ENCODE measurements at places on chromosomes 7 and 10. TPM values are rescaled to one million over a fixed set of nuclear protein-coding genes. Genes with fewer than 3 reads are reported as not detected.

Gene INMT
- total RNA-seq = 1.4 TPM

Gene SSC4D
- 0.71 TPM for total RNA-seq

Gene CPA2
- not detected for total RNA-seq

Gene KLF14
- total RNA-seq = not detected

Gene PDCD4
- 40.0 TPM for total RNA-seq

Gene AKR1C8
- not detected for total RNA-seq

Gene LRWD1
- total RNA-seq = 58.7 TPM

Gene FXYD4
- total RNA-seq = not detected

Gene TCF7L2
- 2.9 TPM for total RNA-seq

DNA sequence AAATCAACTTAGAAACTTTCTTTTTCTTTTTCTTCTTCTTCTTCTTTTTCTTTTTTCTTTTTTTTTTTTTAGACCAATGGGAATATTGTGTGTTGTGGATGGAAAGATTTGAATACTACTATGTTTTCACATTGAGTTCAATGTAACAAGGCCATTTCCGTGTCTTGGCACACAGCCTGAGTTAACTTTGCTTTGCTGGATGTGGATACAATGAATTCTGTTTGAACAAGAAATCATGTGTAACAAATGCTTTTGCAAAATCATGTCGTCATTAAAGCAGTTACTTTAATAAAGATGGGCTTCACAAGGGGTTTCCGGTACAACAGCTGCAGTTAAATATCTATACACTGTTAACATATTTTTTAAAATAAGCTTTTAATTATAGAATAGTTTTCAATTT lies 13.5 kb upstream of the ENTPD1 start:
- DNase-seq = no peak

DNA sequence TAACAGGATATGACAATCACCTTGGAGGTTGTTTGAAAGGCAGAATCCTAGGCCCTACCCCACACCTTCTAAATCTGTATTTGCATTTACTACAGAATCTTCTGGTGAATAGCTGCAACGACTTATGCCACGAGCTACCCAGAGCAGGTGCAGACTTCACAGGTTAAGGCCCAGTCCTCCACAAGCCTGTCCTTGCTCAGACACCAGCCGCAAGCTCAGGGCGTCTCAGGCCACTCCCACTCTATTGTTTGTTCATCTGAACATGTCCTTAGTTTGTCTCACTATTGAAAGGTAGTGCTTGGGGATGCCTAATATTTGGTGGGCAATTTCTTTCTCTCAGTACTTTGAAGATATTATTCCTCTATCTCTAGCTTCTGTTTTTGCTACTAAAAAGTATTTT lies 18.9 kb upstream of the RBM33 start:
- no peak for DNase-seq

- DNase-seq = no peak
These were observed 106.6 kb upstream of the NUPR2 start for GRCh38 chr7:56222866-56223265.

DNA sequence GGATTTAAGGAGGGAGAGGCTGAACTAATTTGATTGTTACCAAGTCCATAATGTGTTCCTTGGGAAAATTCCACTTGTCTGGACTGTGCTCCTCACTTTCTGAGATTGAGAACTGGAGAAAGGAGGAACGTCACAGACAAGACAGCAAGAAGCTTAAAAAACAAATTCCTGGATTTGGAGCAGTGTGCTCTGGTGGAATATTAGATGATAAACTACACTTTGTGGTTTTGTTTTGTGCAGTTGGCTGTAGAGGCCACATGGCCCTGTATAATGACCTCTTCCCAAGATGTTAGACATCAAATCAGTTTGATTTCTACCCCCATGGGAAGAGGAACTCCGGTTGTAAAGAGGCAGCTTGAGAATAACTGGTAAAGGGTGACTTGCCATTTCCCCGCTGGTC lies 421.3 kb upstream of the GALNT17 start:
- DNase-seq = peak; percentile 57

- DNase-seq = peak; percentile 14
These were observed at the start of gene PCLO for GRCh38 chr7:83162402-83163256. TSS of gene PCLO (minus strand) at chr7:83162884. CDS start at chr7:83162592, 292 bp downstream.

GRCh38 chr7:10934292-10934691 lies 39.4 kb upstream of the PHF14 start:
- peak; percentile 60 for DNase-seq

DNA sequence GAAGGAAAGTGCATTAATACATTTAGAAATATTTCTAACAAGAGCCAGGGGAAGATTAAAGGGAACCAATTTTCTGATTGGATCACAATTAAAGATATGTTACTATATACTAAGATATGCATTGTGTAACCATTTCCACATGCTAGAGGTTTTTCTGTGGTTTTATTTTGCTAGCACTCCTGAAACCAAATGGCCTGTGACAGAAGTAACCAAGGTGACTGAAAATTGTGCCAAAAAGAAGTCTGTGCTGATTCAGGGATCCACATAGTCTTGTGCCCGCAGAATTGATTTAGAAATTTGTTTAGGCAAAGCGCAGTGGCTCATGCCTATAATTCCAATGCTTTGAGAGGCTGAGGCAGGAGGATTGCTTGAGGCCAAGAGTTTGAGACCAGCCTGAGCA lies 1.8 kb downstream of the CC2D2B start:
- DNase-seq = no peak

GRCh38 chr7:3309140-3309539 lies 8.1 kb downstream of the SDK1 start:
- DNase-seq = peak; percentile 28

DNA sequence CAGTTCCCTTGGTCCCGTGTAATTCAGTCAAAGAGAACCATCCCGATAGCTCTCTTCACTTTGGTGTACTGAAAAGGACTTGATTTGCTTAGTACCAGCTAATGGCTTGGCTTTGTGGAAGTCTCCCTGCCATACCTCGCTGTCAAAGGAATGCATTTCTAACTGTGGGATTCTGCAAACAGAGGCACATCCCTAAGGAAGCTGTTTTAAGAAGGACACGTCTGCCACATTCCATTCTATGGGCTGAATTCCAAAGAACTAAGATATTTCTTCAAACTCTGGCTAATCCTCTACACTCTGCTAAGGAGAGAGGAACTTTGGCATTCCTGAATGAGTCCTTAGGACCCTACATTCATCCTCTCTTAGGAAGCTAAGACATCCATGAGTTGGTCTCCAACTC lies 327.9 kb downstream of the SFMBT2 start:
- no peak for DNase-seq

GRCh38 chr7:129188892-129189660 lies 643 bp downstream of the SMO start:
- DNase-seq = peak; percentile 7

- DNase-seq = no peak
These were observed 50.0 kb downstream of the ESYT2 start for GRCh38 chr7:158779061-158780000.

DNA sequence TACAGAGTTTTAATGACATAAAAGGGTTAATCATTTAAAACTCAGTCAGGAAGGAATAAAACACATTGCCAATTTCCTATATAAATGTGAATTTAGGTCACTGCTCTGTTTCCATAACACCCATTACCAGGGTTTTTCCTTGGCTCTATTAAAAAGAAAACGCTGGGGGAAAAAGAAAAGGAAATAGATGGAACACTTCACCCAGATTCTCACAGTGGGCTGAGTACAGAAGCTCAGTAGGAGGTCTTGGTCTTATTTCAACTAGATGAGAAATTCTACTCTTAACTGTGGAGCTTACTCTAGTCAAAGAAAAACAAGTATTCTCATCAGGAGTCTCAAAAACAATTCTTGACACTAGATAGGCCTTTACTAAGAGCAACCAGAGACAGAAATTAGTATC lies 36.5 kb downstream of the GLUD1 start:
- DNase-seq = no peak

- peak; percentile 72 for DNase-seq
These were observed 24.7 kb upstream of the MACC1 start for GRCh38 chr7:20241911-20242261.

Measured in LHCN-M2 (cell line).